ENCODE measurements at places on chromosomes 6 and 20.

- DNase-seq = no peak
These were observed 15.1 kb upstream of the GOPC start for GRCh38 chr6:117617210-117618035.

DNA sequence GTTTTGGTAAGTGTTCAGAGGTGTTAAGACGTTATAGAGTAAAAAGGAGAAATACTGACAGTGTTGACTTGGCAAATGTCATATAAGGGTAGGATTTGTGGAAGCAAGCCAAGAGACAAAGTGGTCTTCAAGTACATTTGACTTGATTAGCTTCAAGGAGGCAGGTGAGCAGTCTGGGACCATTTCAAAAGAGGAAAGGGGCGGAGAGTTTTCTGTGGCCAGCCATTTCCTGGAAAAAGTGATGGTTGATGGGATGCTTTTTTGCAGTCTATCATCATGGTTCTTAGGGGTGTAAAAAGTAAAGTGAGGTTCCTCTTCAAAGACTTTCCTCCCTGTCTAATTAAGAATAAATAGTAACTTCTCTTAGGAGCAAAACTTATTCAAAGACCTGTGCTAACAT is 28.7 kb downstream of the FKBP1A start:
- DNase-seq = peak; percentile 16

DNA sequence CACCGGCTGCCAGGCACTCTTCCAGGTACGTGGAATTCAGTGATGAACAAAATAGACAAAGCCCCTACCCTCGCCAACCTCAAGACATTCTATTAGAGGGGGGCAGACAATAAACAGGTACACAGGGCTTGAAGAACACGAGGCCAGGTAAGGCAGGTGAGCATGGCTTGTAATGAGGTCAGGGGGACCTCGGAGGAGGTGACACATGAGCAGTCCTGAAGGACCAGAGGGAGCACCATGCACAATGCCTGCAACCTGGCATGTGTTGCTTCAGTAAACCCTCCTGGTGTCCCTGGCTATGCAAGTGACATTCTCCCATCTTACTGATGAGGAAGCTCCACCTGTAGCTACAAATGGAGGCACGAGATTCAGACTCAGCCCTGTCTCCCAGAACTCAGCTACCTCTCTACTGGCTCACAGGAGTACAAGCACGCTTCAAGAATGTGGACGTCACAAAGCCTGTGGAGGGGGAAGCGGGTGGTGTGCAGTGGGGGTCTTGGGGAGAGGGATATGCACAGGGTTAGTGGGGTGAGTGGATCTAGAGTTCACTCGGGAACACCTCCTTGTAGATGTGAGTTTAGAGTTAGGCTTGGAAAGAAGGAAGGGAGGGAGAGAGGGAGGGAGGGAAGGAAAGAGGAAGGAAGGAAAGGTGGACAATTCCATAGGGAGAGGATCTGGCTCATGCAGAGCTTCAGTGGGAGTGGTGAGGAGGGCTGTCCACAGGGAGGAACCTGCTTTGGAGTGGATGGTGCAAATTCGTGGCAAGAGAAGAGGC is 7.6 kb upstream of the MAPK13 start:
- DNase-seq = no peak

DNA sequence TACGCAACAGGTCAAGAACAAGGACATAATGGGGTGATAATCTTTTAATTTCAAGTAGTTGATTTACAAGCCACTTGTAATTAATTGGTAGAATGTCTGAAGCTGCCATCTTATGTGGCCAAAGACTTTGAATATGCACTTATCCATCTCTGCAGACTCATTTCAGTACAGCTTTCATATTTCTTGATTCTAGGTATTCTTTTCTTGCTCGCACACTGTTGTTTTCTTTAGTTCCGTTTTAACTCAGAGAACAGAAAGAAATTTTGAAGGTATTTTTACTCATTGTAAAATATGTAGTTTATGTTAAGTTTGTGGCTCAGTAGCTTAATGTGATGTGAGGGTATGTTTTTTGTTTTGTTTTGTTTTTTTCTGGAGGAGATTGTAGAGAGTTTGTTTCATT is 73.9 kb downstream of the UBR2 start:
- no peak for DNase-seq

DNA sequence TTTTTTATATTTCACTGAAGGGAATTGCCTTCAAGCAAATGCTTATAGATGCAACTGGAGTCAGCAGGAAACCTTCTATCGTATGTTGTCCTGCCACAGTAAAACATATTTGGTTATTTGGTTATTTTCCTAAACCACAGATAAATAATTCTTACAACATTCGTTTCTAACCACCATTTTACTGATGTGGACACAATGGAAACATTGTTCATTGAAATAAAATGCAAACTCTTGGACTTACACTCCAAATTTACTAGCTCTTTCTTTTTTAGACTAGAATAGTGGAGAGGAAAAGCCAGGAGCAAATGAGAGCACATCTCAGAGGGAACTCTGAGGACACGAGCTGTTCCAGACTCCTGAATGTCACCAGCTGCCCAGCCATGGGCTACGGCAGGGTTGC is 114.8 kb downstream of the RPS12 start:
- DNase-seq = no peak

GRCh38 chr6:85795945-85796344 is 153.3 kb upstream of the SYNCRIP start:
- DNase-seq = no peak

GRCh38 chr6:132058975-132059374 is 107.8 kb upstream of the CCN2 start:
- DNase-seq = no peak

DNA sequence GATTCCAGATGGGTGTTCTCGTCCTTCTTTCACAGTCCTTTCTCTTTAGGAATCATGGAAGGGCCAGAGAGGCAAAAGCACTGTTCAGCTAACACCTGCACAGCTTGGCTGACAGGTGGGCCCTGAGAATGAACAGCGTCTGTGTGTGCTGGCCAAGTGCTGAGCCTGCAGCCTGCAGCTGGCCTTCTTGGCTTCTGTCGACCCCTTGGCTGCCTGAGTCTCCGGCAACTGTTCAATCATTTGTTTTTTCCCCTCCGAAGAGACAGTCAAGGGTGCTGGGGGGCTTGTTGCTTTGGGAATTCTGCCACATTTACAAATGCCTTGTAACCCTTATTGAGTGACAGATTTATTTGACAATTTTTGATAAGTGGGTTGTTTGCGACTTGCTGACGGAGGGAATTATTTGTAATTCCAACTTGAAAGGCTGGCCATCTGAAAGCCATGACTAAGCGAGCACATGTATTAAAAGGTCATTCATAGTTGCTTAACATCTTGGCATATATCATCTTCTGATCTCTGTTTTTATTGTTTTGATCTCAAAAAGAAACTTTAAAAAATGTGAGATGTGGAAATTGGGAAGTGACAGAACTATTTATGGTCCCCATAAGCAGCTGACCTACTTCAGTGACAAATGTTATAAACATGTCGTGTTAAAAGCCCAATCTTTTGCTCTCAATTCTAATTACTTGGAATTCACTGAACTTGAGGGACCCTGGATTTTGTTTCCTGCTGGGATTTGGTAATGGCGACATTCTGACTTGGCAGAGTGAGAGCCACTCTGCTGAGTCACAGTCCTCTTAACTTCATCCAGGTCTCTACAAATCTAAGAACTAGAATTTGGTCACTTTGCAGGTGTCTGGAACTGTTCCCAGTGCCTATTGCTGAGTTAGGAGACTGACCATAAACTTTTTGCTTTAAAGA is 41.9 kb upstream of the FERMT1 start:
- DNase-seq = no peak

- DNase-seq = no peak
These were observed 81.7 kb upstream of the MAFB start for GRCh38 chr20:40770564-40771307.

DNA sequence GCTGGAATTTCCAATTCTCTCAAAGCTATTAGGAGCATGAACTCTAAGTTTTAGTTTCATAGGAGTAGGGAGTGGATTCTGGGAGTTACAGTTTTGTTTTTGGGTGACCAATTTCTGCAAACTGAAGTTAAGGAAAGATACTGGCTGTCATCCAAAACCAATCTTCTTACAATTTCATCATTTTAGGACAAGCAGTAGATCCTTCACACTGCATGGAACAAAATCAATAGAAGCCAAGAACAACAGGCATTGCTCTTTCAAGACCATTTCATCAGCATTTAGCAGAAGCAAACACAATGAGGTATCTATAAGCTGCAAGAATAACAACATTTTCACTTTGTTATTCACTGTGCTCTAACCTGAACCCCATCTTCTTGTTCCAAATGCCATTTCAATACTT is 173.0 kb downstream of the GMDS start:
- no peak for DNase-seq

DNA sequence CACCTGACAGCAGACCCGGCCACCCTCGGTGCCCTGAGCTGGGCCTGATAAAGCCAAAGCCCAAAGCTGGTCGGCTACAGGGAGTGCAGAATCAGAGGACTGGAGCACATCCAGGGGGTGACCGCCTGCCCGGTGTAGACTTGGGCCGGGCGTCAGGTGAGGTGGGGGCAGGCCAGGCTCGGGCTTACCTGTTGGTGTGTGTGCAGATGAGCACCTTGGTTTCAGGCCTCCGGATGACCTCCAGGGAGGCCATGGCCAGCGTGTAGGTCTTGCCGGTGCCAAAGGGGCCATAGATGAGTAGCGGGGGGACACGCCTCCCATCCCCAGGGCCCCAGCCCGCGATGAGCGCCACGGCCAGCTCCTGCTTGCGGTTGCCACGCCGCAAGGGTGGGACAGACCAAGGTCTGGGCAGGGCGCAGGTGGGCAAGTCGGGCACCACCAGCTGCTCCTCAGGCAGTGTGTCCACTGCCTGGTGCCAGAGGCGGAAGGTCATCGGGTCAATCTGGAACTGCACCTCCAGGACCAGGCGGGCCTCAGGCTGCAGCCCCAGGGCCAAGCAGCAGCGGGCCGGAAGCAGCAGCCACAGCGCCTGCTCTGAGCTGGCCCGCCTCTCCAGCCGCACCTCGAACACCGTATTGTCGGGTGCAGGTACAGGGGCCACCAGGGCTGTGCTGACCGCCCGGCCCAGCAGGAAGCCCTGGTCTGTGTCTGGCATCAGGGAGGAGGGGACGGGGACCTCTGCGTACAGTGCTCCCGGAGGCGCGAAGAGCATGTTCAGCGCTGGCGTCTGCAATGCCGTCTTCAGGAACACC is 5.7 kb downstream of the HELZ2 start:
- DNase-seq = no peak

DNA sequence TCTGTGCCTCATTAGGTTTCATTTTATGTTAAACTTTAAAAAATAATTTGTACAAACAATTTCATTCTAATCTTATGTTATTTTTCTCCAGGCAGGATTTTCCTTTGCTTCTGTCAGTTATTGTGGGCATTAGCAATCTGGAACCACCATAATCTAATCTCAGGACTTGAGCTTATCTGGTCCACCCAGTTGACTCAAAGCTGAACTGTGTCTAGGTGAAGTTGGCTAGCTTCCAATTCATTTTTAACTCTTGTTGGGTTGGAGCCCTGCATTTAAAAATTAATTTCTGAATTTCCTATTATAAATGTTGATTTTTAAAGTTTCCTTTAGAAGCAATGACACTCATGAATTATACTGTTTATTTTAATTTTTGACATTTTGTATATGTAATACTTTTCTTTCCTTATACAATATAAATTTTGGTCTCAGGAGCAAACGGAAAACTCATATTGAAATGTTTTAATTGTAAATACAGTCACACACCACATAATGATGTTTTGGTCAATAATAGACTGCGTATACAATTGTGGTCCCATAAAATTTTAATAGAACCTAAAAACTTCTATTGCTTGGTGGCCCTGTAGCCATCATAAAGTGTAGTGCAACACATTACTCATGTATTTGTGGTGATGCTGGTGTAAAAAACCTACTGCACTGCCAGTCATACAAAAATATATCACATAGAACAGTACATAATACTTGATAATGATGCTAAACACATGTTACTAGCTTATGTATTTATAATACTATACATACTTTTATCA is 121.3 kb downstream of the CLVS2 start:
- DNase-seq = no peak

DNA sequence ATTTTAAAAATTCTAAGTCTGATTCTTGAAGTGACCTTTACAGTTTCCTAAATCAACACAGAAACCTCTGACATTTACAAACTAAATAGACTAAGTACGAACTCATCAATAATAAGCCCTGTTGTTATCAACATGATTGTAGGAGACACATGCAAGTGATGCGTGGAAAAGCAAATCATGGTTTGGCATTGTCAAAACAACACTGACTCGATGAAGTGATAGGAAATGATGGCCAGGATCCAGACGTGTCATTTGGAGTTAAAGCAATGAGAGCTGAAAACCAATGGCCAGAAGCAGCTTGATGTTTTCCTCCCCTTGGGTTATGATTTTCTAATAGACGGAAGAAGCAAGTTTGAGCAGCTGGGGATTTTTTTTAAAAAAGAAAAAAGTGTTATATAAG is 117.4 kb upstream of the FAM184A start:
- DNase-seq = no peak

All from GF-D8 (cell line).